Stimulated activated effector memory CD8-positive, alpha-beta T cell treated with anti-CD3 and anti-CD28 coated beads, Interleukin-12 subunit alpha, Interleukin-12 subunit beta, amount 100 ng/mL, for 72 hours (primary cell): ENCODE measurements at places on chromosomes 7 and 10.

DNA sequence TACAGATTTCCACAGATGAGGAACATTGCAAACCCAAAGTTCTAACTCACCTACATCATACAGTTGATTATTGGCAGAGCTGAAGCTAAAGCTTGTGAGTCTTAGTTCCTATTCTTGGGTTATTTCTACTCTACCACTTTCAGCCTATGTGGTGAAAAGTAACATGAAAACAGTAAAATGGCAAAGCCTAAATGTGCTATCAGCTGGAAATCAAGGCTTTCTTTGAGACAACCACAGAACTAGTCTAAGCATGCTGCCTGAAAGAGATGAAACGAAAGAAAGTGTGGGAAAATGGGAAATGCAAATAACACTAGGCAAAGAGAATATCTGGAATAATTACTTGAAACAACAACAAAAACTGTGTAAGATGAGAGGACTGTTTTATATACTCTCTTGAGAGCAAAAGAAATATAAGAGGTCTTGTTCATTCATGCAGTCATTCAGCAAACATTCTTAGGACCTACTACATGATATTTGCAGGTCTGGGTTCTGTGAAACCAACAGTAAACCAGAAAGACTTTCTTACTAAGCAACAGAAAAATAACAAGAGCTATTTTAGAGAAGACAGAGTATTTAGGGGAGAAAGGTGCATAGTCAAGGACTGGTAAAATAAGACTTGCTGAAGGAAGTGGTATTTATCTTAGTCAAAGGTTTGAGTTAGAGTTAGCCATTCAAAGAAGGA lies 437.1 kb downstream of the HTR7 start:
- DNase-seq = no peak

GRCh38 chr7:33806298-33807154 lies 98.8 kb upstream of the BMPER start:
- no peak for DNase-seq

GRCh38 chr7:45155357-45155900 lies 2.2 kb upstream of the RAMP3 start:
- DNase-seq = no peak

DNA sequence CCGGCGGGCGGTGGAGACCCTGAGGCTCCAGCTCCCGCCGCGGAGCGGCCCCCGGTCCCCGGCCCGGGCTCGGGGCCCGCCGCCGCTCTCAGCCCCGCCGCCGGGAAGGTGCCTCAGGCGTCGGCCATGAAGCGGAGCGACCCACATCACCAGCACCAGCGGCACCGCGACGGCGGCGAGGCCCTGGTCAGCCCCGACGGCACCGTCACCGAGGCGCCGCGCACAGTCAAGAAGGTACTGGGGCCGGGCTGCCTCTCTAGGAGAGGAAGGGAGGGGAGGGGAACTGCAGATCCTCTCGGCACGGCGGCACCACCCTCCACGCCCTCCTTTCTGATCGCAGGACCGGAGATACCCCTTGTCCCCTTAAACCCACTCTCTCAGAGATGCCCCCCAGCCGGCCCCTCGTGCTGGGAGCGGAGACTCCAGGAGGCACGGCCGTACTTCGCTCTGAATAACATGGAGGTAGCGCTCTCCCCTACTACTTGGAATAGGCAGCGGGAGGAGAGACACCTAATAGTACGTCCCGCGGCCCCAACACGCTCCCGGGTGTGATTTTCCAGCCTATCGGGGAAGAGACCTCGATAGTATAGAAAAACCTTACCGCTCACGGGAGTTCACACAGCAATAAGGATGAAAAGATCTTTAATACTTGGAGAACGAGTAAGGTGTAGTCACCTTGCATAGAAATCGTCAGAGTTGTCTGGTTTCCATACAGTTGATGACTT lies 538 bp downstream of the AHCYL2 start:
- DNase-seq = peak; percentile 83
